ENCODE measurements at places on chromosomes 16 and 17.
A peak's percentile ranks its signal among the peaks of the same experiment; 100 is the strongest.

DNA sequence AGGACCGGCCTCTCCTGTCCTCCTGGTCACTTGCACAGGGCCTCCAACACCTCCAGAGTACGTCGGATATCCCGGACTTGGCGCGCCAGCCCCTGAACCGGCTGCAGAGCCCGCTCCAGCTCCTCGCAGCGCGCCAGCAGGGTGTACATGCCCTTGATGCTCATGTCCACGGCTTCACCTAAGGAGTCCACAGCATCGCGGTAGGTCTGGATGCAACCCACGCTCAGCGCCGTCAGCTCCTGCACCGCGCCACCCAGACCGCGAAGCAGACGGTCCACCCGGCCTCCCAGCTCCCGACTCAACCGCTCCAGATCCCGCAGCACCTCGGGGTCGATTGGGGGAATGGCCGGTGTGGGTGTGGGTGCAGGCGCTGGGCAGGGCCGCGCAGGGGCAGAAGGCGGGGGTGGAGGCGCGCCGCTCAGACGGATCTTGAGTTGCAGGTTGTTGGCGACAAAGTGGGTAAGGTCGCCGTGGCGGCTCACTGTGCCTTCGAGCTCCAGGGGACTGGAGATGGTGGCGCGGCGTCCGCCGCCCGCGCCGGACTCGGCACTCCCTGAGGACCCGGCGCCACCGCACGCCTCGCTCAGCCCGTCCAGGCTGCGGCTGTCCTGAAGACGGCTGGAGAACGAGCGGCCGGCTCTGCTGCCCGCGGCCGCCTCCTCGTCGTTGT, 804 bp downstream of the BORCS6 start:
- no peak for DNase-seq

- DNase-seq, result no peak
These were observed 16.6 kb downstream of the FAM83G start for GRCh38 chr17:18987862-18988545.

DNA sequence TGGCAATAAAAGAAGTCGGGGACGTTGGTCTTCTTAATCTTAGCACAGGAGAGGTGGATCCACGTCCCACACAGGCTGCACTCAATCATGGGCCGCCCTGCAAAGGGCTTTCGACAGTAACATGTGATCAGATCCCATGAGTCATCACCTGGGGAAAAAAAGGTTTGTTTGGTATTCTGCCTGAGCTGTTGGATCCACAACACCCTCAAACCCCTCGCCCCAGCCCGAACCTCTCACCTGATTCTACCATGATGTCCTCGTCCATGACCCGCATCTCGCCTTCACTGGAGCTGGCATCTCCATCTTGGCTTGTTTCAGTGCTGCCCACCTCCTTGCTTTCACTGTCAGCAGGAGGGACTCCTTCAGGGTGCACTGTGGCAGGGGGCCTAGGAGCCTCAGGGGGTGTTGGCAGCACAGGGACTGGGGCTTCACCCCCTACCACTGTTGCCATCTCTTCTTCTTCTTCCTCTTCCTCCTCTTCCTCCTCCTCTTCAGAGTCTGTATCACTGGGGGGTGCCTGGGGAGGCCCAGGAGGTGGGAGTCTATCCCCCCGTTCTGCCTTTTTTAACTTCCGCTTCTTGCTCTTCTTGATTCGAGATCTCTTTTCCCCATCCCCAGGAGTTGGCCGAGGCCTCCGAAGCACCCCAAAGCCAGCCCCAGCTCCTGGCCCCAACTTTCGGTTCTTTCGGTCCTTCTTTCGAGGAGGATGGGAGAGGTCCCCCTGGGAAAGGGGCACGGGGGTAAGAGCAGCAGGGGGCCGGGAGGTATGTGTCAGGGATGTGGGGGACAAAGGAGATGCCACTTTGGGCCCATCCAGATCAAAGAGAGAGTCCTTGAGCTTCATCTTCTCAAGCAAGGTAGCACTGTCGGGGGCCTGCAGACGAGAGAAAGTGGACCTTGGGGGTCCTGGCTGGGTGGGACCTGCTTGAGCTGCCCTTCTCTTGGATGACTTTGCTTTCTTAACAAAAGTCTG, 1.7 kb upstream of the DVL2 start:
- DNase-seq, result no peak

- no peak for DNase-seq
These were observed 12.8 kb upstream of the RAB11FIP4 start for GRCh38 chr17:31378638-31379037.

GRCh38 chr17:64707050-64707591, 45.0 kb upstream of the SMURF2 start:
- DNase-seq, result peak; percentile 91

GRCh38 chr16:89407925-89408300, 82.4 kb downstream of the ANKRD11 start:
- no peak for DNase-seq

GRCh38 chr16:67528870-67529581, 397 bp downstream of the RIPOR1 start:
- DNase-seq, result peak; percentile 48

- DNase-seq, result no peak
These were observed 172.7 kb upstream of the CCL2 start for GRCh38 chr17:34082404-34082803.

- no peak for DNase-seq
These were observed 13.5 kb upstream of the DYNLRB2 start for GRCh38 chr16:80527297-80527696.

GRCh38 chr17:55368706-55369105, 52.9 kb downstream of the MMD start:
- no peak for DNase-seq

DNA sequence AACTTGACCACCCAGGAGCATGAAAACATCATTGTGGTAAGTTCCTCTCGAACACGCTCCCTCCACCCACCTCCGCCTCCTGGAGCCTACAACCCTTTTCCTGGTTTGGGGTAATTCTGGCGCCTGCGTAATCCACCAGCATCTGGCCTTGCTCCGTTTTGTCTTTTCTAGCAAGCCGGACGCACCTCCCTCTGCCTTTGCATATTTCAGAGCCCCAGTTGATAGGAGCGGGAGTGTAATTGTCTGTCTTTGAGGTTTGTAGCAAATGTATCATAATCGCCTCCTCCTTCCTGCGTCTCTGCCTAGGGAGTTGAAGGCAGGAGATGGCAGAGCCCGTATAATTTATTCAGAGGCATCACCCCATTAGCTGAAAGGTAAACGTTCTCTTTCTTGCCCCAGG, 121.3 kb upstream of the PLCG2 start:
- no peak for DNase-seq

DNA sequence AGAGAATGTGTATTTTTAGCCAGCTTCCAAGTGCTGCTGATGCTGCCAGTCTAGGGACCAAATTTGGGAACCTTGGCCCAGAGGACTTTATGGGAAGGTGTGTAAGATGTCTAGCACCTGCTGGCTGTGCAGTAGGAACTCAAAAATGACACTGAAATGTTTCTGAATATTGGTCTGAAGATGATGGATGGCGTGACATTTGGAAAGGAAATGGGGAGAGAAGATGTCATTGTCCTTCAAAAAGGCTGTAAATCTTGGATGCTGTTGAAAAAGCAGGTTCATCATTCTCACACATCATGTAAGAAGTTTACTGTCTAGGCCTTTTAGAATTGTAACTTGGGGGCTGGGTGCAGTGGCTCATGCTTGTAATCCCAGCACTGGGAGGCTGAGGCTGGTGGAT, 6.7 kb downstream of the EPN2 start:
- DNase-seq, result no peak

GRCh38 chr17:17546399-17547185, 44.9 kb downstream of the PEMT start:
- DNase-seq, result no peak

GRCh38 chr16:12541672-12542071, 262.0 kb downstream of the CPPED1 start:
- no peak for DNase-seq

DNA sequence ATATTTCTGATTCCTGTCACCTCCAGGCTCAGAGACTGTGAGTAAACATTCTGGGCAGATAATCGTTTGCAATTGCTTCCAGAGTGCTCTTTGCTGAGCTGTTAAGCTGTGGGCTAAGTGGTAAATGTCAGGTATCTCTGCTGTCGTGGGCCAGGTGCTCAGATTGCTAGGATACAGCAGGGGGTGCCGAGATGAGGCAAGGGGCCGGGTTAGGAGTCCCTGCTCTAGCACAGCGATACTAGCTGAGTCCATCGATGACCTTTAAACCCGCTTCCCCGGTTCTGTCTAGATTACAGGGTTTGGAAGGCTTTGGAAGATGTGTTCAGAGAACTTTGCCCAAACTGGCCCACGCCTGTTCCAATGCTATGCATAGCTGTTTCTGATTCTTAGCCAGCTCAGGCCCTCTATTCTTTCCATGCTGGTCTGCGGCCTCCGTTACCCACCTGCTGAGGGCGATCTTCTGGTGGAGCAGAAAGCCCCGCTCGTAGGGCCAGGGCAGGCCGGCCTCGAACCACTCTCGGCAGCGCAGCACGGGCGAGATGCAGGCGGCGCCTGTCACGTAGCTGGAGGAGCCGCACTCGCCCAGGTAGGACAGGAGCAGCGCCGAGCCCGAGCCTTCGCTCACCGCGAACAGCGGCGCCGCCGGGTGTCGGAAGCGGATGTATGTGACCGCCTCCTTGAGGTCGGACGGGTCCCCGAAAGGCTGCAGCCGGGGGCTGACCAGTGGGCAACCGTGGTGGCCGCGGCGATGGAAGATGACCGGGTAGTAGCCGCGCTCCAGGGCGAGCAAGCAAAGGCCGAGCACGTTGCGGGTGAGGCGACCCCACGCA, 979 bp downstream of the ABHD15 start:
- peak; percentile 52 for DNase-seq

- DNase-seq, result no peak
These were observed 224.0 kb downstream of the CDH8 start for GRCh38 chr16:61812251-61812650.

DNA sequence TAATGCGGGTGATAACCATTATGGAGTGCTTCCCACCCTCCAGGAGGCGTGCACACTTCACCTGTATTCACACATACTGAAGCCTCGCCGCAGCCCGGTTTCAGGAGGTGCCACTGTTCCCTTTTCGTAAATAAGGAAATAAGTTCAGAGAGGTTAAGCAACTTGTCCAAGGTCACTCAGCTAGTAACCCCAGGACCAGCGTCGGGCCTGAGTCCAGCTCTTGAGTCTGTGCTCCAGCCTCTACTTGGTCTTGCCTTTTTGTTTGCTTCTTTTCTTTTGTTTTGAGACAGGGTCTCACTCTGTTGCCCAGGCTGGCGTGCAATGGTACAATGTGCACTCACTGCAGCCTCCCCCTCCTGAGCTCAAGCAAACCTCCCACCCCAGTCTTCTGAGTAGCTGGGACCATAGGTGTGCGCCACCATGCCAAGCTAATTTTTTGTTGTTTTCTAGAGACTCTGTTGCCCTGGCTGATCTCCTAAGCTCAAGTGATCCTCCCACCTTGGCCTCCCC, 63.5 kb upstream of the CIBAR2 start:
- no peak for DNase-seq

DNA sequence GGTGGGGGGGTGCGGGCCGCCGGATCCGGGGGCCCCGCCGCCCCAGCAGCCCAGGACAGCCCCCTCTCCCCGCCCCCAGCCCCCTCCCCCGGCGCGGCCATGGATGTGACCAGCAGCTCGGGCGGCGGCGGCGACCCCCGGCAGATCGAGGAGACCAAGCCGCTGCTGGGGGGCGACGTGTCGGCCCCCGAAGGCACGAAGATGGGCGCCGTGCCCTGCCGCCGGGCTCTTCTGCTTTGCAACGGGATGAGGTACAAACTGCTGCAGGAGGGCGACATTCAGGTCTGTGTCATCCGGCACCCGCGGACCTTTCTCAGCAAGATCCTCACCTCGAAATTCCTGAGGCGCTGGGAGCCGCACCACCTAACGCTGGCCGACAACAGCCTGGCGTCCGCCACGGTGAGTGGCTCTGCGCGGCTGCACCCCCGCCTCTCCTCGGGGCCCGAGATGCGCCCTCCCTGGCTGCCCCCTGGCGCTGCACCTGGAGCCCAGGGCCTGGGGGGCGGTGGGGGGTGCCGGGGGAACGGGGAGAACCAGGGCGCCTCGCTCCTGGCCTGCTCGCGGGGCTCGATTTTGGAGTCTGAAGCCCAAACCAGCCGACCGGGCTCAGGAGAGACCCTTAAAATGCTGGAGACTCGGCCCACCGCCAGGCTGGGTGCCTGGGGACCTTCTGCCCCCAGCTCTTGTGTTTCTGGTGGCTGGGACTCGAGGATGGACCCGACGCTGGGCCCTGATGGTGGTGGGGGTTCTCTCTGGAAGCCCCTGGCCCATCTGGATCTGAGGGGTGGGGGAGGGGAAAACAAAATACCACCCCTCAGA, 744 bp downstream of the CMIP start:
- peak; percentile 40 for DNase-seq

DNA sequence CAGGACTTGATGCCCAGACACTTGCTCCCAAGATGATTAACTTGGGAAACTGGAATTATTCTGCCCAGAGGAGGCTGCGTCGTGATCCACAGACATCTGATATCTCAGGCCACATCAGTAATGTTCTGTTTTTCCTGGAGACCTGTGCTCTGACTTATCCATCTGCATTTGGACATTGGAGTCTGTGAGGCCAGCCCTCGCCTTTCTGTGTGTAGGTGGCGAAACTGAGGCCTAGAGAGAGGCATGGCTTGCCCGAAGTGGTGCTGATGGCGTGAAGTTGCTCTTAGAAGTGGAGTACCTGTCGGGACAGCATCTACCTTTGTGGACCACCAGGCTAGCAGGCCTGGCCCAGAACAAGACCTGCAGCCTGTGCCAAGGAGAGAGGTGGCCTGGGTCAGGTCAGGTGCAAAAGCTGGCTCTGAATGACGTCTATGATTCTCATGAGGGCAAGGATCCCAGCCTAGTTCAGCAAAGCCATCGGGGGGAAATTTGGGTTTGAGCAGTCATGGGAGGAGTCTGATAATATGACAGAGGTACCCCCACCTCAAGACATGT, 186.8 kb upstream of the ZNF469 start:
- no peak for DNase-seq

DNA sequence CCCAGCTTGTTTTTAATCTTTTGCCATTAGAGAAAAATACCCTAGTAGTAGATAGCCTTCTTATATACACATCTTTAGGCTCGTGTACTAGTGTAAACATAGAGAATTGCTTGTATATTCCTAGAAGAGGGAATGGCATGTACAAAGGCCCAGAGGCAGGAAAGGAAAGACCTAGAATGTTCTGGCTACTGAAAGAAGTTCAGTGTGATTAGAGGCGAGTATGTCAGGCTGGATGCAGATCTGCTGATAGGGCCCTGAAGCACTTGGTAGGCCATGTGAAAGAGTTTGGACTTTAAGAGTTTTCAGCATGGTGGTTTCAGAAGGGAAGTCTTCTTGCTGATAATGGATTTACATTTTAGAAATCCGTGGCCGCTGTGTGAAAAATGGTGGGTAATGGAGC, 17.4 kb downstream of the CTCF start:
- DNase-seq, result no peak

GRCh38 chr17:49779739-49780231, 8.7 kb upstream of the KAT7 start:
- peak; percentile 55 for DNase-seq

GRCh38 chr17:75571197-75571884, 16.3 kb upstream of the MYO15B start:
- no peak for DNase-seq
